ENCODE measurements at places on chromosomes 4 and X.

DNA sequence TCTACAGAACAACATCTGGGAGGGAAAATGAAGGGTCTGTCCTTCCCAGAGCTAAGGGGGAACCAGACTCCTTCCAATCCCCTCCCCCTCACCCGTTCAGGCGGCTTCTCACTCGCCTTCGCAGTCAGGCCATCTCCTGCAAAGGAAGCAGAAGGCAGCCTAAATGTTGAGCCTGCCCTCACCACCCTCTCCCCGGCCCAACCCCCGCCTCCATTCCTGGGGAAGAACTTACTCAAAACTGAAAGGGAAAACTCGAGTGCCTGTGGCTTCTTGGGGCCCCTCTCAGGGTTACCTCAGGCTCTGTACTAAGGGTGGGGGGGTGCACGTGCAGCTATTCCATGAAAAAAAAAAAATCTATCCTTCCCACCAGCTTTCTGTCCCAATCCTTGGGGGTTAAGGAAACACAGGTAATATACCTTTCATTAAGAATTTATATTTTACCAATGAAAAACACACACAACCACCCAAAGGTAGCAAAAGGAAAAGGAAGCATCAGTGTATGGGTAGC, 2.4 kb downstream of the ZMYM3 start:
- DNase-seq = no peak

- DNase-seq = no peak
Observed at GRCh38 chrX:154008521-154008920, 11.2 kb downstream of the IRAK1 start.

- DNase-seq = no peak
Observed at GRCh38 chr4:8859550-8860095, 12.0 kb downstream of the HMX1 start.

- DNase-seq = no peak
Observed at GRCh38 chr4:123953566-123953965, 557.0 kb downstream of the SPRY1 start.

DNA sequence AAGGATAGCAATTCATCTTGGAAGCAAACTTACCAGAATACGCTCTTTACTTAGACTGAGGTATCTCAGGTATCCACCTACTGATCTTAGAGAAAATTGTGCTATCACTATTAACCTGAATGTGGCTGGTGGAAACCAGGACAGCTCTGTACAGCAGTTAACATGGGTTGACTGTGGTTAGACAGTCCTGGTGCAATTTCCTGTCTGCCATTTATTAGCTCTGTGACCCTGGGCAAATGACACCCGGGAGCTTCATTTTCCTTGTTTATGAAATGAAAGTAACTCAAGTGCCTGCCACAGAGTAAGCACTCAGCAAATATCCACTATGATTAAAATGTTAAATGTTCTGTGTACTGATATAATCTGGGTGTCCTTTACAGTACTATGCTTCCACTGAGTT, 60.0 kb downstream of the SMC1A start:
- DNase-seq = no peak
